ENCODE measurements at places on chromosomes 5 and 9. TPM values are rescaled to one million over a fixed set of nuclear protein-coding genes. Genes with fewer than 3 reads are reported as not detected.

Gene DNAH5
- not detected for total RNA-seq

Gene WHRN
- total RNA-seq: 14.5 TPM

Gene GRIA1
- total RNA-seq: not detected

Gene ARHGEF39
- total RNA-seq: 0.59 TPM

Gene RETREG1
- 3.3 TPM for total RNA-seq

Gene GABRA1
- total RNA-seq: not detected

Gene MPDZ
- not detected for total RNA-seq

Gene DNAJB5
- 5.4 TPM for total RNA-seq

Gene SPINK4
- total RNA-seq: not detected

Gene DIPK1B
- total RNA-seq: 1.5 TPM

Gene PAX5
- 619 TPM for total RNA-seq

Gene PCDHB3
- not detected for total RNA-seq

Gene YIPF5
- 28.0 TPM for total RNA-seq

Gene TLX3
- total RNA-seq: not detected

Gene TAF11L12
- total RNA-seq: not detected

Gene SPATA31E1
- total RNA-seq: not detected

Gene RNF44
- 78.6 TPM for total RNA-seq

Gene PCDHB9
- 0.27 TPM for total RNA-seq

Gene CBY3
- not detected for total RNA-seq

Gene TRIM23
- 11.7 TPM for total RNA-seq

Gene PFN3
- total RNA-seq: not detected

Gene RNF208
- total RNA-seq: 1.9 TPM

Gene BAG1
- total RNA-seq: 58.9 TPM

Gene HMCN2
- not detected for total RNA-seq

Gene SLC36A3
- total RNA-seq: not detected

Gene MCC
- total RNA-seq: 0.22 TPM

Gene CDH6
- not detected for total RNA-seq

Gene ADAMTS12
- total RNA-seq: not detected

Gene LCN1
- total RNA-seq: not detected

Gene BTNL3
- total RNA-seq: not detected

Gene PALM2AKAP2
- not detected for total RNA-seq

Gene INSL6
- total RNA-seq: not detected

Gene PPIC
- total RNA-seq: not detected

Gene ABO
- not detected for total RNA-seq

Gene CATSPER3
- total RNA-seq: 0.98 TPM

Gene WNT8A
- total RNA-seq: not detected

Gene KIF12
- not detected for total RNA-seq

Gene NUTM2F
- total RNA-seq: not detected

Gene FOXD4
- 0.55 TPM for total RNA-seq

Gene OR13C9
- total RNA-seq: not detected

Gene CMYA5
- 0.11 TPM for total RNA-seq

Gene MTAP
- 30.4 TPM for total RNA-seq

Gene GARIN3
- not detected for total RNA-seq

Gene PDE8B
- not detected for total RNA-seq

Gene LHX2
- total RNA-seq: not detected

Gene ITGA1
- 34.0 TPM for total RNA-seq

Measured in activated B cell treated with CpG ODN at 0.5 μM for 24 hours (primary cell).